Activated naive CD8-positive, alpha-beta T cell treated with anti-CD3 and anti-CD28 coated beads, Interleukin-2, amount 10 ng/mL, durations not matched to agents 7 days and 5 days (primary cell): ENCODE measurements at places on chromosomes 1 and 21. TPM values are rescaled to one million over a fixed set of nuclear protein-coding genes. Genes with fewer than 3 reads are reported as not detected.
A peak's percentile ranks its signal among the peaks of the same experiment; 100 is the strongest.

DNA sequence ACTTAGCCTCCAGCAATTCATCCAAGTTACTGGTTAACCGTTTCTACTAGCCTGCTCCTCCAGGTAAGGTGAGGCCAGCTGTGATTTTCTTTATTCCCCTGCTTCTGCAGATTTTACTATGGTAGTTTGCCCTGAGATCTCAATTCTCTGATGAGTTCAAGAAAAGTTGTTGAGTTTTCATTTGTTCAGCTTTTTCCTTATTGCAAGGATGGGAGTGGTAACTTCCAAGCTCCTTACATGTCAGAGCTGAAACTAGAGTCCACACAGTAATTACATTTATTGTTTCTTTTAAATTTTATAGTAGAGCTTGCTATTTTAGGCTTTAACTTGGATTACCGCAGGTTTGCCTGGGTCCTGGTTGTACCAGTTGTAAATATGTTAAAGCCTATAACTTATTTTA lies 76.9 kb upstream of the ZRANB2 start:
- H3K27me3 ChIP-seq, result no peaks in the 10 kb centered on the region
- no peak overlapping the region for H3K4me3 ChIP-seq
- no peak overlapping the region for H3K27ac ChIP-seq
- no peak for DNase-seq
- no peaks in the 10 kb centered on the region for H3K36me3 ChIP-seq
- no peaks in the 10 kb centered on the region for H3K4me1 ChIP-seq

DNA sequence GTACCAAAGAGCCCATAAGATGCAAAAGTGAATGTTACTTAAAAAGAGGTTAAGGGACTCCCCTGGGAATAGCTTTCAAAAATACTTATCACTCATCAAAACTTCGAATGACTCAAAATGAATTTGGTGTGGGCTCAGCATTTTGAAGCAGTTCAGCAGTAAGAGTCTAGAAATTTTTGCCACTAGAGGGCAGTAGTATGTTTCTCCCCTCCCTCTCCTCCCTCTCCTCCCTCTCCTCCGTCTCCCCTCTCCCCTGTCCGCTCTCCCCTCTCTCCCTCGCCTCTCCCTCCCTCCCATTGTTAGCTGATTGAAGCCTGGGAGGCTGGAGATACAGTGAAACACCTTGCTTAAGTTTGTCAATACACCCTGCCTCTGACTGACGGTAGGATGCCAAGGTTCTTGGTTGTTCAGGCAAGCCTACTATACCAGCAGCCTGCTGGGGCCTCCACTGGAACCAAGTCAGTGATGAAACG lies 70.8 kb upstream of the TENT5C start:
- H3K4me3 ChIP-seq, result no peak overlapping the region
- H3K27me3 ChIP-seq, result no peaks in the 10 kb centered on the region
- H3K4me1 ChIP-seq, result peaks cover 10% of the 10 kb centered on the region
- H3K27ac ChIP-seq, result no peak overlapping the region

RIPK4 gene
- 0.19 TPM for total RNA-seq

DNA sequence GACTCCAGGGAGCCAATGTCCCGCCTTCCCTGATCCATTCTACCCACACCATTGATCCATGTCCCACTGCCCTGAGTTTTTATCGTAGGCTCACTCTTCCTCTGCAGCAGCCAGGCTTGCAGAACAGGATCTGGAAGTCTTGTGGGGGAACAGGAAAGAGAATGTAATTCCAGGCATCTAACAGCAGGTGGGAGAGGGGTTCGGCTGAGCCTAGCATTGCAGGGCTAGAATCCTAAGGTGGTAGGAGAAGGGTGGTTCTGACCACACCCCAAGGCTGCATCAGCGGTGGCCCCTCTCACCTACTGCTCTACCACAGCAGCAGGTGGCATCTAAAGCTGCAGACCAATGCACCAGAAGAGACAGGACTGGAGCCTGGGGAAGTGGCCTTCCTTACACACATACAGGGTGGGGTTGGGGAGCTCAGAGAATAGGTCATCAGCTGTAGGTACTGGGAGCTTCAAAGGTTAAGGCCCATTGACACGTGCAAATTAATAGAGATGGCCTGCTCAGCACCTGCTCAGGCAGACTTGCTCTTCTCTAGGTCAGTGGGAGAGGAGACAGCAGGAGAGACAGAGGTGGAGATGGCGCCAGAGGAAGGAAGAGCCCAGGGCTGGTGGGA lies 20.5 kb downstream of the KNCN start:
- peaks cover 27% of the 10 kb centered on the region for H3K27me3 ChIP-seq
- H3K36me3 ChIP-seq, result no peaks in the 10 kb centered on the region
- H3K4me1 ChIP-seq, result peaks cover 18% of the 10 kb centered on the region
- H3K4me3 ChIP-seq, result no peak overlapping the region
- no peak overlapping the region for H3K27ac ChIP-seq
- DNase-seq, result no peak

DNA sequence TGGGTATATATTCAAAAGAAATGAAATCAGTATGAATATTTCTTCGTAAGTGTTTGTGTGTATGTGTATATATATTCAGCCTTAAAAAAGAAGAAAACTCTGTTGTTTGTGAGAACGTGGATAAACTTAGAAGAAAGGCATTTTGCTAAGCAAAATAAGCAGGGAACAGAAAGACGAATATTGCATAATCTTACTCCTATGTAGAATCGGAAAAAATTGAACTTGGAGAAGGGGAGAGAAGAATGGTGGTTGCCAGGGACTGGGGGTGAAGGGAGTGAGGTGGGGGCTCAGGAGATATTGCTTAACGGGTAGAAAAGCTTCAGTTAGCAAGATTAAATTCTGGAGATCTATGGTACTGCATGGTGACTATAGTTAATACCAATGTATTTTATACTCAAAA lies 40.3 kb upstream of the NEK7 start:
- no peaks in the 10 kb centered on the region for H3K4me1 ChIP-seq
- H3K27ac ChIP-seq, result no peak overlapping the region
- DNase-seq, result no peak
- H3K36me3 ChIP-seq, result no peaks in the 10 kb centered on the region

SELL gene
- total RNA-seq, result 135 TPM

CELA2A gene
- total RNA-seq, result not detected

GRCh38 chr1:26851106-26851684 lies 11.8 kb upstream of the SFN start:
- H3K36me3 ChIP-seq, result peaks cover 28% of the 10 kb centered on the region
- H3K27ac ChIP-seq, result no peak overlapping the region
- H3K27me3 ChIP-seq, result no peaks in the 10 kb centered on the region
- no peak overlapping the region for H3K4me3 ChIP-seq

DNA sequence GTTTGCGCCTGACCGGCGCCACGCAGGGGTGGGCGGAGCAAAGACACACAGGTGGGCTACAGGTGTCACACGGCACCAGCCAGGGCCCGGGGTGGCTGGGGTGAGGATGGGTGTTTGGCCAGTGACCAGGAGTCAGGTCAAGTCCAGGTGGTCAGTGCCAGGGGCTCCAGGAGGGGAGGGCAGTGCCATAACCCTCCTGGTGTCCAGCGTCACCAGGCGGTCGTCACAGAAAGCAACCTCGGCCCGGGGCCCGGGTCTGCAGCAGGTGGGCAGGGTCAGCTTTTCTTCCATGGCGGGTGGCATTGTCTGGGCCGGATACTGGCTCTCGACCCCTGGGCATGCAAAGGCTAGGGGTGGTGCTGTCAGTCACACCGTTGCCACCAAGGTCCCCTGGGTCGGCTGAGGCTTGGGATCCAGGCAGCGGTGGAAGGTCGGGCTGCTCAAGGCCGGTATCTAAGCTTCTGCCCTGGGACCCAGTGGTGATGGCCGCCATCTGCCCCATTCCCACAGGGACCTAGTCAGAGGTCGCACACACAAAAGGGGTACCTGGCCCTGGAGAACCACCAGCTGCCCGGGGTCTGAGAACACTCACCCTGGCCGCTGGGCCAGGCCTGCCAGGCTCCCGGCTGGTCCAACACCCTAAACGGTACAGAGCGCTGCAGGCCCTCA lies 1.8 kb downstream of the FNDC10 start:
- peak; percentile 32 for DNase-seq
- H3K4me3 ChIP-seq, result no peak overlapping the region
- peaks cover 4% of the 10 kb centered on the region for H3K4me1 ChIP-seq
- peaks cover 9% of the 10 kb centered on the region for H3K27me3 ChIP-seq
- H3K36me3 ChIP-seq, result no peaks in the 10 kb centered on the region

DNA sequence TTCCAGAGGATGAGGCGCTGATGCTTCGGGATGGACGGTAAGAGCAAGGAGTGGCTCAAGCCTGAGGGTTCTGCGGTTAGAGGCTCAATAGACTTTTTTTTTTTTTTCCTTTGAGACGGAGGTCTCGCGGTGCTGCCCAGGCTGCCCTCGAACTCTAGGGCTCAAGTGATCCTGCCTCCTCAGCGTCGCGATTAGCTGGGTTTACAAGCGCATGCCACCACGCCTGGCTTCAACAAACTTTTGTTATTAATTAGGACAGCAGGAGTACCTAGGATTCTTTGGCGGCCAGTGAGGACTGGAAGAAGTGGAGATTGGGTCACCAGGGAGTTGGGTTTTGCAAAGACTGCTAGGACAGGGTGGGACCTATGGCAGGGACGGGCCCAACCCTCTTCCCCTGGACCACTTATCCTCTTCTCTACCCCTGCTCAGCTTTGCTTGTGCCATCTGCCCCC lies 587 bp downstream of the SCNM1 start:
- peaks cover 44% of the 10 kb centered on the region for H3K4me1 ChIP-seq
- H3K27me3 ChIP-seq, result no peaks in the 10 kb centered on the region
- H3K36me3 ChIP-seq, result peaks cover 29% of the 10 kb centered on the region
- peak overlapping the region; percentile 95 for H3K4me3 ChIP-seq
- peak overlapping the region; percentile 92 for H3K27ac ChIP-seq

GRCh38 chr1:15007368-15007767 lies 146.2 kb upstream of the TMEM51 start:
- H3K27ac ChIP-seq, result no peak overlapping the region
- no peaks in the 10 kb centered on the region for H3K4me1 ChIP-seq
- no peak for DNase-seq
- peaks cover 3% of the 10 kb centered on the region for H3K27me3 ChIP-seq
